Right atrium auricular region (tissue), 2 donors: ENCODE measurements at places on chromosomes 12 and 14. TPM values are rescaled to one million over a fixed set of nuclear protein-coding genes. Genes with fewer than 3 reads are reported as not detected.

- DNase-seq: no peak
- H3K4me1 ChIP-seq: no peaks in the 10 kb centered on the region
- H3K27ac ChIP-seq: no peak overlapping the region
- H3K4me3 ChIP-seq: no peak overlapping the region
Observed at GRCh38 chr14:81523616-81524015, 10.0 kb downstream of the SEL1L start.

FAM186B gene
- 0.28 TPM for total RNA-seq

DNA sequence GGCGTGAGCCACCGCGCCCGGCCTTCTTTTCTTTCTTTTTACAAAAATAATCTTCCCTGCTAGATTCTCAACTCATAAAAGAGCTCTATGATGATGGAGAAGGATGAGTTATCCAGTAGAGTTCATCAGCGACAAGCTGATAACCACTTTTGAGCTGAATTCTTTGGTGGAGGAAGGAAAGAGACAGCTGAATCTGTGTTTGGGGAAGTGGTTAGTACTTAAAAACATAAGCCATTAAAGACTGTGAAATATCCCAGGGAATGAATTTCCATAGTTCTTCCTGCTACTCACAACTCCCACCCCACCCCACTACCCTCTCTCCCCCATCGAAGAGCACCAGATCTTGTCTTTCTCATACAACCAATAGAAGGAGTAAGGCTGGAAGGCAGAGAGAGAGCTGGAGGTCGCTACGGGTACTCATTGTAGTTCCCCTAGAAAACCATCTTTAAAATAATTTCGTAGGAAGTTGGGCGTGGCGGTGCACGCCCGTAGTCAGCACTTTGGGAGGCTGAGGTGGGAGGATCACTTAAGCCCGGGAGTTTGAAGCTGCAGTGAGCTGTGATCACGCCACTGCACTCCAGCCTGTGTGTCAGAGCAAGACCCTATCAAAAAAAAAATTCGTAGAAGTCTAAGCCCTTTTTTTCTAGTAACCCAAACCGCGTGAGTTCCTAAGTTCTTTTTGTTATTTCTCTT, 647 bp upstream of the ESPL1 start:
- no peak for DNase-seq
- peak overlapping the region; percentile 65 for H3K4me3 ChIP-seq
- H3K36me3 ChIP-seq: no peaks in the 10 kb centered on the region
- H3K27ac ChIP-seq: no peak overlapping the region
- H3K4me1 ChIP-seq: peaks cover 12% of the 10 kb centered on the region
- H3K27me3 ChIP-seq: no peaks in the 10 kb centered on the region

DNA sequence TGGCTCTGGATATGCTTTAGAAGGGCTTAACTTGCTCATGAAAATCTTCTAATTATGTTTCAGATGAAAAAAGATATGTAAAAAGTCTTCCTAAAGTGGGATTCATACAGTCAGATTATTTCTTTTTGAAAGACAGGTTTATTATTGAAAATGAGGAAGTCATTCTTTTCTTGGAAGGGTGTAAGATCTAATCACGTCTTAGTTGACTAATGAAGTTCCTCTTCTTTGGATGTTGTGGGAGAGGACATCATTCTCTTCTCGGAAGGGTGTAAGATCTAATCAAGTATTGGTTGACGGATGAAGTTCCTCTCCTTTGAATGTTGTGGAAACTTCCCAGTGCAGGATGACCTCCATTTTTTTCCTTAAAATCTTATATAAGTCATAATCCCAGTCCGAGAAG, 74.9 kb downstream of the ALG10 start:
- H3K4me3 ChIP-seq: no peak overlapping the region
- H3K27ac ChIP-seq: no peak overlapping the region
- H3K27me3 ChIP-seq: no peaks in the 10 kb centered on the region
- H3K4me1 ChIP-seq: no peaks in the 10 kb centered on the region
- no peak for DNase-seq

ASCL4 gene
- total RNA-seq: not detected

DPPA3 gene
- not detected for total RNA-seq

ARHGEF25 gene
- 7.4 TPM for total RNA-seq

DNA sequence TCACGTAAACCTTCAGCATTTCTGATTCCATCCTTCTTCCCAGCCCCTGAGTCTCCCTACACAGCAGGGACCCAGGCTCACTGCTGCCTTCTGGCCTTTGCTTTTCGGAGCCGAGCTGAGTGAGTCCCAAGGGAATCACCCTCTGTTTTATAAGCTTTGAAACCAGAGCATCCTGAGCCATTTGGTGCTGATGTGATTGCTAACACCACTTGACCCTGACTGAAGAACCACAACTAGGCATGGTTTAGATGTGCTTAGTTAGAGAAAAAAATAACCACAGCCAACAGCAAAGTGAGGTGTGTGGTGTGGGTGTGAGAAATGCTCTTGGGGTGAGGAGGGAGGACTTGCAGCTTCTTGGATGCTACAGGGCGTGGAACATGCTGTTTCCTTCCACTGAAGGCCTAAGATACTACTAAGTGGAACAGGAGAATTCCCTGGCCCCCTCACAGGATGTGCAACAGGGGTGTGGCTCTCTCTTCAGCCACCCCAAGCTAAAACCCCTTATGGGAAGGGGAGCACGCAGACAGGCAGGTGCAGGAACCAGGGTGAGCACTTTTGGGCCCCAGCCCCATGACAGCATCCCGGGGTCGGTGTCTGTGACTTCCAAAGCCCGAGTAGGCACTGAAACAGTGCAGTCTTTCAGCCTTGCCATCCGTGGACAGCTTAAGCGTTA, at the start of gene TC2N:
Gene TC2N, minus strand, starts transcription at position 221 of the 673 bp plus-strand sequence. CDS start 53,767 bp downstream, outside the sequence.
- peaks cover 8% of the 10 kb centered on the region for H3K4me1 ChIP-seq
- peaks cover 30% of the 10 kb centered on the region for H3K36me3 ChIP-seq
- no peak within 1 kb of the TSS for H3K27ac ChIP-seq
- DNase-seq: no peak

SLCO1B1 gene
- total RNA-seq: not detected

EML5 gene
- 0.11 TPM for total RNA-seq

GRCh38 chr14:21197418-21198205, 41.7 kb upstream of the OR5AU1 start:
- H3K4me3 ChIP-seq: no peak overlapping the region
- peaks cover 2% of the 10 kb centered on the region for H3K36me3 ChIP-seq
- DNase-seq: no peak
- H3K4me1 ChIP-seq: no peaks in the 10 kb centered on the region
- no peak overlapping the region for H3K27ac ChIP-seq

- no peak overlapping the region for H3K4me3 ChIP-seq
- DNase-seq: no peak
- H3K27ac ChIP-seq: no peak overlapping the region
- H3K27me3 ChIP-seq: no peaks in the 10 kb centered on the region
- no peaks in the 10 kb centered on the region for H3K4me1 ChIP-seq
Observed at GRCh38 chr14:34032720-34033119, 81.8 kb upstream of the EGLN3 start.

DNA sequence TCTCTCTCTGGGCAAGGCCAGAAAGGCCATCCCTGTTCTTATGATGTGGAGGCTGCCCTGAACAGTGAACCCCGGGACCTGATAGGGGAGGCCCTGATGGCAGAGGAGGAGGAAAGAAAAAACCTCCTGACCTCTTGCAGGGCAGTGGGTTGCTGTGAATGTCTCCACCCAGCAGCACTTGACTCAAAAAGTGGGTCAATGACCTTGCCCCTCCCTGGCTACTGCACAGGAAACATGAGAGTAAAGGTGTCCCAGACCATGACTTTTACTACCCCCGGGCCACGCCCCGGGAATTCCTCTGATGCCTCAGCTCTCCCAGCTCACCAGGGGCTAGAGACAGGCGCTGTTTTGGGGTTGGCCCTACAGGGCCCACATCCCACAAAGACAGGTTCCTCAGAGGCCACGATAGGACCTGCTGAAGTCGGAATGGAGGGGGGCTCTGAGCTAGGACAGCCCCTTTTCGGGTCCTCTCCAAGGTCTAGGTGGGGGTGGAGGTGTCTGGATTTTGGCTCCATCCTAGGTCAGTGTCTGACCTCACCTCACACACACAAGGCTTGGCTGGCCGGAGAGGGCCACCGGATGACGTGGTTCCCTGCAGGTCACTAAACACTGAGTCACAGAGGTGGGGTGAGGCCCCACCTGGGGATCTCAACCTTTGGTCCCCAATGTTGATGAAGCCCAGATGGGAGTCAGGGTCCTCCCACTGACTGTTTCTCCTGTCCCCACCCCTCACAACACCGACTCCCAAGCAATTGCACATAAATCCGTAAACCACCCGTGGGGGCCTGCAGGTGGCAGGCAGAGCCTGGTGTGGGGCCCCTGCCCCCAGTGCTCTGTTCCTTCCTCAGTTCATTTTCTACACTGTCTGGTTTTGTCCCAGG, 1.6 kb downstream of the RHOF start:
- H3K36me3 ChIP-seq: peaks cover 7% of the 10 kb centered on the region
- no peaks in the 10 kb centered on the region for H3K27me3 ChIP-seq
- H3K4me1 ChIP-seq: peaks cover 67% of the 10 kb centered on the region
- DNase-seq: no peak
- H3K4me3 ChIP-seq: no peak overlapping the region
- no peak overlapping the region for H3K27ac ChIP-seq

GRCh38 chr12:78612190-78612589, 252.4 kb upstream of the SYT1 start:
- no peak for DNase-seq
- no peaks in the 10 kb centered on the region for H3K4me1 ChIP-seq
- H3K27ac ChIP-seq: no peak overlapping the region
- no peaks in the 10 kb centered on the region for H3K36me3 ChIP-seq
- H3K4me3 ChIP-seq: no peak overlapping the region
- H3K27me3 ChIP-seq: no peaks in the 10 kb centered on the region

GRCh38 chr14:85334316-85334715, 195.6 kb upstream of the FLRT2 start:
- no peak overlapping the region for H3K27ac ChIP-seq
- DNase-seq: no peak
- no peaks in the 10 kb centered on the region for H3K4me1 ChIP-seq

- H3K4me1 ChIP-seq: no peaks in the 10 kb centered on the region
- DNase-seq: peak; percentile 44
- no peaks in the 10 kb centered on the region for H3K36me3 ChIP-seq
- peak overlapping the region; percentile 35 for H3K27ac ChIP-seq
- H3K4me3 ChIP-seq: no peak overlapping the region
Observed at GRCh38 chr14:104393199-104393897, 186.2 kb upstream of the C14orf180 start.

- no peaks in the 10 kb centered on the region for H3K36me3 ChIP-seq
- no peaks in the 10 kb centered on the region for H3K27me3 ChIP-seq
- no peak for DNase-seq
- H3K4me3 ChIP-seq: no peak overlapping the region
Observed at GRCh38 chr14:68468437-68469207, 324.2 kb downstream of the ZFP36L1 start.

ASPG gene
- total RNA-seq: 161 TPM

PRR4 gene
- 1.6 TPM for total RNA-seq

DNA sequence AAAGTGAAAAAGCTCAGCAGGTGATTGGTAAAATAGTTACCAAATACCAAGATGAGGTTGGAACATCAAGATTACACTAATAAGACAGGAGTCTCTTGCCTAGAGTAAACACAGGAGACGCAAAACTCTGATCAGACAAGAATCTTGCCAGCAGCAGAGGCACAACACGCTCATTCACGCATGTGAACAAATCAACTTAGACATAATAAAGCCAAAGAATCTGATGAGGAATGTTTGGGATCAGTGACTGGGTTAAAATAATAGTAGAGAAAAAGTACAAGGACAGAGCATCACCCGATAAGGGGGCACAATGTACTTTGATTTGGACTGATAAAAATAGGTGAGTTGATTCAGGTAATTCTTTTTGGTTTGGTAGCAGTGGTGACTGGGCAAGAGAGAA, 159.5 kb upstream of the GRIP1 start:
- no peaks in the 10 kb centered on the region for H3K27me3 ChIP-seq
- no peaks in the 10 kb centered on the region for H3K36me3 ChIP-seq
- no peaks in the 10 kb centered on the region for H3K4me1 ChIP-seq
- no peak overlapping the region for H3K27ac ChIP-seq
- no peak for DNase-seq

- H3K4me1 ChIP-seq: no peaks in the 10 kb centered on the region
- H3K27me3 ChIP-seq: no peaks in the 10 kb centered on the region
- DNase-seq: peak; percentile 30
- no peak overlapping the region for H3K27ac ChIP-seq
- peak overlapping the region; percentile 49 for H3K4me3 ChIP-seq
- H3K36me3 ChIP-seq: no peaks in the 10 kb centered on the region
Observed at GRCh38 chr14:104461676-104462449, 117.7 kb upstream of the C14orf180 start.

- no peak for DNase-seq
- no peak overlapping the region for H3K27ac ChIP-seq
- peaks cover 14% of the 10 kb centered on the region for H3K4me1 ChIP-seq
- no peaks in the 10 kb centered on the region for H3K27me3 ChIP-seq
- H3K4me3 ChIP-seq: no peak overlapping the region
Observed at GRCh38 chr14:23568600-23569331, 1.2 kb upstream of the AP1G2 start.

- no peaks in the 10 kb centered on the region for H3K4me1 ChIP-seq
- no peaks in the 10 kb centered on the region for H3K27me3 ChIP-seq
- H3K4me3 ChIP-seq: no peak overlapping the region
- DNase-seq: no peak
- H3K27ac ChIP-seq: no peak overlapping the region
Observed at GRCh38 chr14:67718265-67718664, 16.6 kb downstream of the RDH12 start.

DNA sequence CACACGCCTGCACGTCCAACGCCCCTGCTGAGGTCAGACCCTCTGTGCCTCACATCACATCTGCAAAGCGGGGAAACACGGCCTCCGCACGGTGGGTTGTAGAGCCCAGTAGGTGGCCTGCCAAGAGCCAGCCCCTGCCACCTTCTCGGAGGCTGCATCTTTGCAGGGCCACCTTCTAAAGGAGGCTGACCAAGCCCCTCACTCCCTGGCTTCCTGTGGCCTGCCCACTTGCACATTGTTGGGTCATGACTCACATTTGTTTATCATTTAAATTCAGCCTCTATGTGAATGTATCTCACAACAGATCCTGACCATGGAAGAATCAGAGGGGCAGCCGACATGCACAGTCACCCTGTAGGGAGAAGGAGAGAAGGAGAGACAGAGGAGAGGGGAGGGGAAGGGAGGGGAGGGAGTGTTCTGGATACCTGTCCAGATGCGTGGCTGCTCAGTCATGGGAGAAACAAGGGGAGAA, 319.5 kb upstream of the DIO3 start:
- H3K27me3 ChIP-seq: no peaks in the 10 kb centered on the region
- H3K4me3 ChIP-seq: no peak overlapping the region
- no peak overlapping the region for H3K27ac ChIP-seq

TOMM20L gene
- not detected for total RNA-seq

SERPINA1 gene
- total RNA-seq: 2.4 TPM

GRCh38 chr12:28759333-28759732, 389.7 kb upstream of the FAR2 start:
- no peak overlapping the region for H3K27ac ChIP-seq
- no peaks in the 10 kb centered on the region for H3K4me1 ChIP-seq
- no peak for DNase-seq
- H3K36me3 ChIP-seq: no peaks in the 10 kb centered on the region

RNU6-8 gene
- total RNA-seq: not detected

- no peak for DNase-seq
- H3K27ac ChIP-seq: no peak overlapping the region
- peaks cover 61% of the 10 kb centered on the region for H3K36me3 ChIP-seq
- no peaks in the 10 kb centered on the region for H3K27me3 ChIP-seq
- H3K4me3 ChIP-seq: no peak overlapping the region
Observed at GRCh38 chr14:95452176-95452892, 64.1 kb downstream of the SYNE3 start.
